ENCODE measurements at places on chromosomes 5 and 9.

DNA sequence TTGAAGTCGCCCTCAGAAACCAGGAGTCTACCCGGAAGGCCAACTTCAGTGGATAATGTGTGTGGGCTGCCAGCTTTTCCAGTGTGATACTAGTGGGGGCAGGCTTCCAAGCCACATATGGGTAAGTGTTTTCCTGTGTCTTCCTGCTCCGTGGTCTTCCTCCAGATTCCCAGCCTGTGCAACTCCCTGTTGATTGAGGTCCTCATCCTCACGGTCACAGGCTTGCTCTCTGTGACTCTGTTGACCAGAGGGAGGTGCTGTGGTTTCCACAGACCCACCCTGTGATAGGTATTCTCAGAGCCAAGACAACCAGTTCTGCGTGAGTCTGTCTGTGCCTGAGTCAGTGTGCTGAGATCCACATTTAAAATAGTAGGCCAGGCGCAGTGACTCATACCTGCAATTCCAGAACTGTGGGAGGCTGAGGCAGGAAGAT is 388.0 kb upstream of the IRX2 start:
- DNase-seq: peak; percentile 43

DNA sequence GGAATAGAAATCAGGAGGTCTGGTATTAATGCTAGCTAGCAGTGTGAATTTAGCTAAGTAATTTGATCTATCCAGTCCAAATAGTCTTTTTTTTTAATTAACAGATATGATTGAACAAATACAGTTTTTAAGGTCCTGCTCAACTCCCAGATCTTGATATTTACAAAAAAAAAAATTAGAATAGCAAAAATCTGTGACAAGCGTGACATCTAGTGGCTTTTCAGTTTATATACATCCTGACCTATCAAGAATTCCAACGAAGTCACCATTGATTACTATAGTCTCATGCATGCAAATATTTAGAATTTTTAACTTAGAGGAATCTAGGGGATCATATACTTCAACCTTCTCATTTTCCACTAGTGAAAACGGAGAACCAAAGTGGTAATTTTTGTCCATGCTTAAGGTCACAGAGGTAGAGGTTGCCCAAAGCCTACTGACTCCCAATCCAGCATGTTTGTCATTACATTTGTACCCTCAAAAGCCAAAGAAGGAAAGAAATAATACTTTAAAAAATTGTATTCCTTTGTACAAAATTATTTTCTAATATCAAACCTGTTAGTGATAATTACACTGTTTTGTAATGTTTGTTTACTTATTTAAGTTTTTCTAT is 17.6 kb upstream of the TARS1 start:
- peak; percentile 48 for DNase-seq

DNA sequence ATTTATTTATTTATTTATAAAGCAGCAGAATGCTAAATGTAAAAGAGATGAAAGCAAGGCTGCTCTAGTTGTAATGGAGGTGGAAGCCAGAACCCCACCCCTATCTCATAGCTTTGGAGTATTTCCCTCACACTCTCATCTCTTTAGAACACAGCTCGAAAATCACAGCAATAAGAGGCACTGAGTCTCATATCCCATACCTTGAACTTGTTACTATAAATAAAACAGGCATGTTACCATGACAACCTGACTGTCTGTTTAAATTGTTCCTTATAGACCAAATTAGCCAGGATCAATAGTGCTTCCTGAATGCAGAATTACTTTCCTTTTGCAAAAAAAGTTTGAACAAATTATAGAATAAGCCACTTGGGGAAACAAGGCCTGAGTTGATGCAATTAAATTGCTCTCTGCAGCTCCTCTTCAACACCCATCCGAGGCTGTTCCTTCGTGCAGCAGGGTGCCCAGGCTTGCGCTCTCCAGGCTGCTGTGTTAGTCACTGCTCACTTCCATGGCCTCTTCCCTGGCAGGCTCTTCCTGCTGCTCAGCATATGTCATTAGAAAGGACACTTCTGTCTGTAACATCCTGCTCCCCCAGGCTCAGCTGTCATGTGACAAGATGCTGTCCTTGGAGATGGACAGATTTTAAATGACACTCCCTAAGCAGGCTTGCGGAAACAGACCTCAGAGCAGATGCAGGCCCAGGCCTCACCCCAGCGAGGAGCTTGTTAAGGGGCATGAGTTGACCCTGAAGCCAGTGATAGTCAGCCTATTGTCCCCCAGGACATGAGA is 120.2 kb downstream of the CARTPT start:
- peak; percentile 33 for DNase-seq

DNA sequence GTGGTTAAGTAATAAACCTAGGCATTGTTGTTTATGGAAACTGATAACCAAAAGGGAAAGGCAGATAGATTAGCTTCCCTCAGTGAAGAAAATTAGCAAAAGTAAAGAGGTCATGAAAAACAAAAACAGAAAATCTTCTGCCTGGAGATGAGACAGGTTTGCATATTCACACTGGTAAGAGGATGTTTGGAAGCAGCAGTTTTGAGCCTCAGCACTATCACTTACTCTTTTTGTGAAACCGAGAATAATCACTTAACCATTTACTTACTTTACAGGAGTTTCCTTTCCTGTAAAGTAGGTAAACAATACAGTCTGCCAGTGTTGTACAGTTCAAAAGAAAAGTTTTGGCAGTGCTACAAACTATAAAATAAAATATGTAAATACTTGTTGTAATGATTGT is 35.5 kb upstream of the EMB start:
- DNase-seq: no peak

DNA sequence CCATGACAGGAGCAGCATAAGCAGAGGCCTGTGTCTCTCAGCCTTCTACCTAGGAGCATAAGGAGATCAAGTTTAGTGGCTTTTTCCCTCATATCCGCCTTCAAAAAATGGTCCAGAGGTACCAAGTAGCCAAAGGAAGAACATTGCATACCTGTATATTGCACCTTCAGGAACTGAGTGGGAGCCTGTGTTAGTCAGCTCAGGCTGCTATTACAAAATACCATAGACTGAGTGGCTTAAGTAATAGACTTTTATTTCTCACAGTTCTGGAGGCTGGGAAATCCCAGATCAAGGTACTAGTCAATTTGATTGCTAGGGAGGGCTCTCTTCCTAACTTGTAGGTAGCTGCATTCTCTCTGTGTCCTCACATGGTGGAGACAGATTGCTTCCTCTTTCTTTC is 597.4 kb upstream of the PTGER4 start:
- DNase-seq: peak; percentile 74

DNA sequence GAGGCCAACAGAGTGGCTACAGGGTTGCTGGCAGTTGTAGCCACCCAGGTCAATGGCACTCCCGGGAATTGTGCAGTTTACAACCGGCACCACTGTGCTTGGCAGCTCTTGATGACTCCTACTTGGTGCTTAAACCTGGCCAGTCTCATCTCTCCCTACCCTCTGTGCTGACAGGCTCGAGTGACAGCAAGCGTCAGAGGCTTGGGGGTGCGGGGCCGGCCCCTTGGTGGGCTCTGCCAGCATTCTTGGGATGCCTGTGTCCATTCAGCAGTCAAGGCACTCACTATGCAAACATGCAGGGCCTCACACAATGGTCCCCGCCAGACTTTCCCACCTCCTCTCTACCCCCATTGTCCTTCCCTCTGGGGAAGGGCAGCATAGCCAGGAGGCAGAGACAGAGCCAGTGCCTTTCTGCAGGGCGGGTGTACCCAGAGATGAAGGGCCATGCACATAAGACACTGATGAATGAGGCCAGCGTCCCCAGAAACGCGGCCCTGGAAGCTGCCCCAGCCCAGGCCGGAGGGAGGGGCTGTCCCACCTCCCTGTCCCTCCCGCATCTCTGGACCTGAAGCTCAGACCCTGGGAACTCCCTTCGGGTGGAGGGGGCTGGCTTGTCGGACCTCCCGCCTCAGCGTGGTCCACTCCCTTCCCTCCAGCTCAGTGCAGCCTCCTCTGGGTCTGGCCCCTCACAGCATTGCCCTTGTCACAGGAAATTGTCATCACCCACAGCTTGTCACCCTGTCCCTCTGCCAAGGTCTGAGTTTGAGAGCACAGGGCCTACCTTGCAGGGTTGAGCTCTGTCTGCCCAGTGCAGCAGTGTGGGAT is 26.4 kb upstream of the NOTCH1 start:
- DNase-seq: peak; percentile 21

GRCh38 chr5:110752953-110753352 is 14.1 kb downstream of the SLC25A46 start:
- no peak for DNase-seq

Data from epithelial cell of esophagus (primary cell).